ENCODE measurements at places on chromosomes 5 and 9.
A peak's percentile ranks its signal among the peaks of the same experiment; 100 is the strongest.

GRCh38 chr5:29304545-29304944, 1888.9 kb upstream of the CDH6 start:
- no peak for DNase-seq

DNA sequence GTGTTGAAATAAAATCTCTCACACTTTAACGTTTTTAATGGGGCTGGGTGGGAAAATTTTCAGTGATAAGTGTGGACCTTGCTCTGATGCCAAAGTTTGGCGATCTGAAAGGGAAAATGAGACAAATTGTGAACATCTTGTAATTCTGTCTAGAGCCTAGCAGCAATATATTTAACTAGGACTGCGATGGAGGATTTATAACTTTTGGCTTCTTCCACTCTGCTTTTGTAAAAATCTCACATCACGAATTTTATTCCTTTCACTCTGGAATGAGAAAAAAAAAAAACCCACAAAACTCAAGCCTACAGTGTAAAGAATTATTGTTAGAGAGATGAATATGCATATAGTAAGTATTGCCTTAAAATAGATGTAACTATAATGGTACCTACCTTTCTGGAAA, 19.9 kb downstream of the CCNH start:
- no peak for DNase-seq

- DNase-seq: no peak
These were observed 117.4 kb downstream of the ADAMTS12 start for GRCh38 chr5:33774341-33774740.

GRCh38 chr9:113973963-113974413, 97.9 kb downstream of the ZNF618 start:
- peak; percentile 19 for DNase-seq

DNA sequence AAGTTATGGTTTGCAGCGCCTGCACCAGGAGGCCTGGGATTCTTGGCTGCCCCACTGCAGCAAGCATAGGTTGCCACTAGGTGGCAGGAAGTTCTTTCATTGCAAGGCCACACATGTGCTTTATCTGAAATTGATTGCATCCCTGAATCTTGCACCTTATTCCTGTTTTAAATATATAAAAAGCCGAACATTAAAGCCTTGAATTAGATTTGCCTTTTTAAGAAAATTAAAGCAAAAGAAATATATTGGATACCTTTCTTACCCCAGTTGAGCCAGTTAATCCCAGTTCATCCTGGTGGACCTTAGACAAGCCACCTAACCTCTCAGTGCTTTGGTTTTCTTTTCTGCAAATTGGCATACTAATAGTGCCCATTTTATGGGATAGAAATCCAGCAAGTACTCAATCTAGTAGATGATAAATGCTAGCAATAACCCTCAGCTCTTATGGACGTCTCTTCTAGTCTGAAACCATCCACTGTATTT, 6.3 kb upstream of the TRMT10B start:
- peak; percentile 51 for DNase-seq

- no peak for DNase-seq
These were observed 60.2 kb downstream of the MELK start for GRCh38 chr9:36632892-36633291.

- DNase-seq: no peak
These were observed 51.9 kb upstream of the PIP5K1B start for GRCh38 chr9:68653141-68653595.

DNA sequence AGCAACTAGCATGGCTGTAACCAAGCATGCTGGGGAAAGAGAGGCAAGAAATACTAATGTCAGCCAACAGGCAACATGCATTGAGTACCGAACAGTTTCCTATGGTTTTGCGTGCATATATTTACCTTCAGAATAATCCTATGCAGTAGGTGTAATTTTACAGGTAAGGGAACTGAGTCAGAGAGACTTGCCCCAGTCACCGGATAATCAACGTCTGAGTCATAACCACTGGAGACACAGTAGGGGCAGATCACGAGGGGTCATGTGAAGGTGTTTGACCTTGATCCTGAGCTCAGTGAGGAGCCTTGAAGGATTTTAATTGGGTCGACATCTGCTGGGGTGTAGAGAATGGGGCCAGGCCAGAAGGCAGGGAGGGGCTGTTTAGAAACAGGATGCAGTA, 13.4 kb upstream of the TSC1 start:
- no peak for DNase-seq

DNA sequence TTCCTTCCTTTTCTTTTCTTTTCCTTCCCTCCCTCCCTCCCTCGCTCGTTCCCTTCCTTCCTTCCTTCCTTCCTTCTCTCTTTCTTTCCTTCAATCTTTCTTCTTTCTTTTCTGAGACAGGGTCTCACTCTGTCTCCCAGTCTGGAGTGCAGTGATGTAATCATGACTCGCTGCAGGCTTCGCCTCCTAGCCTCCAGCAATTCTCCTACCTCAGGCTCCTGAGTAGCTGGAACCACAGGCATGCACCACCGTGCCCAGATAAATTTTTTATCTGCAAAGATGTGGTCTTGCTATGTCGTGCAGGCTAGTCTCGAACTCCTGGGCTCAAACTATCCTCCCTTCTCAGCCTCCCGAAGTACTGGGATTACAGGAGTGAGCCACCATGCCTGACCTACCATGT, 81.4 kb downstream of the SPATA31C2 start:
- no peak for DNase-seq

DNA sequence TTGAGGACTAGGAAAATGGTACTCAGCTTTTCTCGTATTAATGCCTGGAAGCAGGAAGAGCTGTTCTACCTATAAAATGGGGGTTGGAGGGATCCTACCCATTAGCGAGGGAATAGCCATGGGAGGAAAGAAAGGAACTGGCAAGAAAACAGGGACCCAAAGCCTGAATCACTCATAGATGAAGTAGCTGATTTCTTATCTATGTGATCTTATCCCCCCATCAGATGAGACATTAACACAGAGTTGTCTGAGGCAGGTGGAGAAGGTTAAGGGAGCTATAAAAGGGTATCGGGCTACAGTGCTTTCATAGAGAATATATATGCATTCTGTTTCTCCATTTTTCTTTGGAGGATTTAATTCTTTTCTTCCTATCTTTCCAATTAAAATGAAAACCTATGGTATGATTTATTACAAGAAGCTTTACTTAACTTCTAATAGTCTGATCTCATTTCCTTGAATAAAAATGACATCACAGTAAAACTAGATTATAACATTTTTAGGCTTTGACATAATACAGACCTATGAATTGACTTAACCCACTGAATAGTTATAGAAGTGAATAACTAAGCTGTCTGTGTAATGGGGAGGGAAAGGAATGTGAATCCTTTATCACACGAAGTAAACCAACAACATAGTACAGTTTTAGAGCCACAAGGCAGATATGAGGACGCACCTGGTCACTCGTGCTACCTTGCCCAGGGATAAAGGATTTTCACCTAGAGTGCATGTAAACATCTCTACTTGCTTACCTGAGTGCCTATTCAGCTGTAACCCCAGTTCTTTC, 39.0 kb downstream of the IQGAP2 start:
- DNase-seq: no peak

DNA sequence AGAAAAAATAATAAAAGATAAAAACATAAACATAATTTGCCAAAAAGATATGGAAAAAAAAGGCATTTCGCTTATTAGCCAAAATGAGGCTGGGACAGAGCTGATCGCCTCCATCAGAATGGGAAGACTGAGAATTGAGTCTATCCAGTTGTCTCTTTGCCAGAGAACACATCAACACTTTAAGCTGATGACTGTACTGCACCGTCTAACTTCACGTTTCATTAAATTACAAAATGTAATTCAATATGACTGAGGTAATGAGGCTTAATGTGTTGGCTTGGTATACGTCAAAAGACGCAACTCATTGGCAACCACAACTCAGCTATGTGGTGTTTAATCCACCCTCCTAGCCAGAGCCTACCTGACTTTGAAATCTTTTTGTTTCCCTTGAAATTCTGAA, 462.7 kb upstream of the CD180 start:
- no peak for DNase-seq

DNA sequence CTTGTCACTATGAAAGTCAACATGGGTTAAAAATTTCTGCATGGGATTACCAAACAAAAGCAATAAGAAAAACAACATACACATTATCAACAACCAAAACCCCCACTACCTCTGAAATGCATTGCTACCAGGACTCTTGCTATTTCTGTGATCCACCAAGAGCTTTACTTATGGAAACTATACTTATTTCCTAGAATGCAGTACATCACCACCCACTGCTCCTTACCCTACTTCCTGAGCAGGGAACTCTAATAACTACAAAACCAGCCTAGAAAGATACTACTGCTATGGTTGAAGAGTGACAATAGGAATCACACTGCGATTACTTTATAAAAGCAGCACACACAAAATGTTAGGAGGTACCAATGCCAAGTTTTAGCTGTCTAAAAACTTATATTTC, 22.2 kb downstream of the LURAP1L start:
- no peak for DNase-seq

DNA sequence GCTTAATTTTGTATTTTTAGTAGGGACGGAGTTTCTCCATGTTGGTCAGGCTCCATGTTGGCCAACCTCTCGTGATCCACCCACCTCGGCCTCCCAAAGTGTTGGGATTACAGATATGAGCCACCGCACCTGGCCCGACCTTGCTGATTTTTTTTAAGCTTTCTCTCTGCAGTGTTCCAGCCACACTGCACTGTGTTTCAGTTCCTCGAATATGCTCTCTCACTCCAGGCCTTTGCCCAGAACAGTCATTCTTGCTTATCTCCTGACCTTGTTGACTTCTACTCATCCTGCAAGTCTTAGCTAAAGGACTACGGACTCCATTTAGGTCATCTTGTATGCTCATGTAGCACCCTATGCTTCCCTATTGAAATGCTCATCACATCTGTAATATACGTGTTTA, 3.3 kb downstream of the SNAPC3 start:
- no peak for DNase-seq

- no peak for DNase-seq
These were observed 19.9 kb upstream of the SLC6A3 start for GRCh38 chr5:1465117-1465516.

- no peak for DNase-seq
These were observed 98.9 kb upstream of the FCN2 start for GRCh38 chr9:134781591-134782302.

- no peak for DNase-seq
These were observed 22.6 kb downstream of the CD180 start for GRCh38 chr5:67173959-67174358.

- peak; percentile 30 for DNase-seq
These were observed 119.6 kb upstream of the NFIB start for GRCh38 chr9:14433351-14434157.

- DNase-seq: no peak
These were observed 93.5 kb upstream of the NR3C1 start for GRCh38 chr5:143496943-143497342.

GRCh38 chr5:178180141-178180863, 6.9 kb downstream of the GMCL2 start:
- no peak for DNase-seq

GRCh38 chr5:79613549-79613948, 1.3 kb downstream of the TENT2 start:
- DNase-seq: no peak

DNA sequence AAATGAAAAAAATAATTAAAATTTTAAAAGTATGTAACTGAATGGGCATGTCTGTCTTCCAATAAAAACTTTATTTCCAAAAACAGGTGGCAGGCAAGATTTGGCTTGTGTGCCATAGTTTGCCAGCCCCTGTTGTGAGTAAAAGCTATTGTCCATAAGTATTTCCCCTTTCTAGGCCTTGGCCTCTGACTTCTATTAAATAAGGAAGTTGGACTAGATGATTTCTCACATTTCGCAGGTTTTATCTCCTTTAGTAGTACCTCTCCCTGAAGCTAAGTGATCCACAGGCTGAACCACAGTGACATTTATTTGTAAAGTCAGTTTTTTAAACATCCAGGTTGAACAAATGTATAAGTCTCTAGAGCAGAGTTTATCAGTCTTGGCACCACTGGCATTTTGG, 41.3 kb downstream of the RECK start:
- no peak for DNase-seq

DNA sequence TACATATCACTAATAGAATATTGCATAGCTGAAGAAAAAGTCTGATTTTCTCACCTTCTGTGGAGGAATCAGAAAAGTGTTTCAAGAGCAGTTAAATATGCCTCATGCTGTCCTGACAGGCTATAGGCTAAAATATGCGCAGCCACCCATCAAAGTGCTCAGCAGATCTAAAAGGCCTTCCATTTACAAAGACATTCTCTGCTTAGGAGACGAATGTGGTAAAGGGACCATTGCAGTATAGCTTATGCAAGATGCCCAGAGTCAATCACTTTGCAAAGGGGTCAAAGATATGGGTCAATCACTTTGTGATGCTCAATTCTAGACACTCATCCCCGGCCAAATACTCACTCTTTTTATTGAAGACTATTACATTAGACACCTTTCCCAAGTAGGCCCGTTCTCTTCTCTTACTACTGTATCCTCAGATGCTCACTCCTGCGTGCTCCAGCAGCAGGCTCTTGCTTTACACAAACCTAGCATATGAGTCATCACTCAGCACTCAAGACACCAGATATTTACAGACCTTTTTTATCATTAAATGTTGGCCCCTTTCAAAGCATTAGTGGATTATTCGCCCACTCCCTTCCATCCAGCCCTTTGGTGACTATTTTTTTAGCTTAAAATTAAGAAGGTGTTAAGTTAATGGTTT, 568.2 kb upstream of the CDH18 start:
- no peak for DNase-seq

- no peak for DNase-seq
These were observed 2.7 kb downstream of the CDC42SE2 start for GRCh38 chr5:131266370-131267060.

DNA sequence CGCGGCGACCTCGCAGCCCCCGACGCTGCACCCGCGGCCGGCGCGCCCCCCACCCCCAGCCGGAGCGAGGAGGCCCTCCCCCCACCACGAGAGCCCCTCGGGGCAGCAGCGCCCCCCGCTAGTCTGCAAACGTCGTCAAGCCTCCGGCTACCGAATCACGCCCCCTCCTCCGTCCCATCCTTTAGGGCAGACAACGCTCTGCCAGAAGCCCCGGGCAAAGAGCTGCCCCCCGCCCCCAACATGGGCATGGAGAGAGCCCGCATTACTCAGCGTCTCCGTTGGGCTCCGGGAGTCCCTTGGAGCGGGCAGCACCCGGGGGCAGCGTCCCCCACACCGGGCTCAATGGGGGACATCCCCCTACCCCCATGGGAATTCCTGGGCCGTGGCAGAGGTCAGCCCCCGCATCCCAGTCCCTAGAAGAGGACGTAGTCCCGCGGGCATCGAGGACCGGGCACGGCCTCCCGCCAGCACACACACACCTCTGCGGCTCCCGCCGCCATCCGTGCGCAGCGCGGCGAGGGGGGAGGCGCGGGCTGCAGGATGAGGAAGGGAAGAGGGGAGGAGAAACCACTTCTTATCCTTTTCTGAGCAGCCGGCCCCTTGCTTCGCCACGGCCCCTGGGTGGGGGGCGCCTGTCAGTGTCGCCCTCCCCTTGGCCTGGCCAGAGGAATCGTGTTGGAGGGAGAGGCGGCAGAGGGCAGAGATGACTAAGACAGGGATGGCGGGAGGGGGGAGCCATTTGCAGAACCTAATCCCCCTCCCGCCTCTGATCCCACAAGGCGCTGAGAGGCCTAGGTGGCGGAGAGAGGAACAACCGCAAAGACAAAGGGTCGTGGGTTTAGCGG, 750 bp downstream of the DNM1 start:
- no peak for DNase-seq
